ENCODE measurements at places on chromosomes 4 and X.
A peak's percentile ranks its signal among the peaks of the same experiment; 100 is the strongest.

GRCh38 chr4:48261281-48261680, 8.4 kb downstream of the TEC start:
- peak; percentile 55 for DNase-seq

GRCh38 chr4:56260320-56260719, 127.0 kb downstream of the AASDH start:
- no peak for DNase-seq

GRCh38 chr4:54228546-54228945, 547 bp upstream of the PDGFRA start:
- no peak for DNase-seq

DNA sequence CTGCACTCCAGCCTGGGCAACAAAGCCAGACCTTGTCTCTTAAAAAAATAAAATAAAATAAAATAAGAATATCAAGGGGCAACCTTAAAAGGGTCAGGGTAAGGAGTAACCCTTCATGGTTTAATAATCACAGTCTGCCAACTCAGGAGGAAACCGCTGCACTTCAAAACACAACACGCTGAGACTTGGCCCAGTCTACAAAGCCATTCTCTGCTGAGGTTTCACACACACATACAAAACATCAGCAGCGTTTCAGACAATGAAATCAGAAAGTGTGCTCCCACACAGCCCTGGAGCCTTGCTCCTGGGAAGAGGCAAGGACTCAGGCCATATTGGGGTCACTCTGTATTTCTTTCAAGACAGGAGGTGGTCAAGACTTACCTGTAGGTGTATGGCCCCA, 18.3 kb downstream of the SCARB2 start:
- DNase-seq: no peak

- peak; percentile 17 for DNase-seq
Measured at GRCh38 chrX:72029483-72030411, 102.0 kb downstream of the RTL5 start.

DNA sequence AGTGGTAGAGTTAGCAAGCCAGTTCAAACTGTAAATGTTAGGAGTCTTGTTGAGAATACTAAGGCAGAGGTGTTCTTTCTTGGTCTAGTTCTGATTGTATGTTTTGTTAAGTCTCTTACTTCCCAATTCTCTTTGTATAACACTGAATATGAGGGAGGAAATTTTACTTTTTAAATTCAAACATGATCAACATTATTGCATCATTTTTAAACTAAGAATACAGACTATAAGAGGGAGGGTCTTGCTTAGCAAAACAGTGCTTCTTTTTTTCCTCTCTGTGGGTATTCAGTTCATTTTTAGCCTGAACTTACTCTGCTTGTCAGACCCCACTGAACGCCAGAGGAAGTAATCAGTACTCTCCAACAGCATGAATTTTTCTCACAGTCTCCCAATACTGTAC, 198.0 kb downstream of the GABRG1 start:
- no peak for DNase-seq

DNA sequence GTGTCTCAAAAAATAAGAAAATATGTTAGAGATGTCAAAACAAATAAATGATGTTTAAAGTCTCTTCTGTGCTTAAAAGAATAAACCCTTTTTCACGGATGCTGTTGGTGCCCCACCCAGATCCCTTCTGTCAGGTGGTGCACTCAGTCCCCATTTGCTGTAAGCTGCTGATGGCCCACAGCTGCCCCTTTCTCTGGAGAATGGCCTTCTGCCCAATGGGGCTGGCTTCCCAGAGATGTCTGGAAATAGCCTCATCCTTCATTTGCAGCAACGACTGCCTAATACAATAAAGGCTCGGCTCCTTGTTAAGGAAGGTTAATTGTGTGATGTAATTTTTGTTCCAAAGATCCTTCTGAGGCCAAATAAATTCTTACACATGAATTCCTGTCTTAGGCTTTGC, 31.8 kb downstream of the ETNPPL start:
- DNase-seq: no peak

- no peak for DNase-seq
Measured at GRCh38 chrX:37608156-37608555, 36.7 kb downstream of the LANCL3 start.

DNA sequence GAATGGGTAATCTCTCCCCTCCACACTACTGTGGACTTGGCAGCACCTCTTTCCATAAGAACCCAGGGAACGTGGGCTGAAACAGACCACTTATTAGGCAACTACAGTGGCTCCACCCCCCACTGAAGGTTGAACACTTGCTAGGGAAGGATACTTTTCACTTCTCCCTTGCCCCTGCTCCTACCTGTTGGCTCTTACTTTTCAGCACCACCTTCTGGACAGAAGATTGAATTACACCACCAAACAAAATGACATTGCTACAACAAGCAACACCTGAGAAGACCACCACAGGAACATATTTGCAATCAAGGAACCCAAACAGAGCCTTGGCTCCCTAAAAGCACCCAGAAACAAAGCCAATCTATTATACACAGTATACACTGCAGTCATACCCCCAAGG, 132.1 kb upstream of the CXCL13 start:
- no peak for DNase-seq

DNA sequence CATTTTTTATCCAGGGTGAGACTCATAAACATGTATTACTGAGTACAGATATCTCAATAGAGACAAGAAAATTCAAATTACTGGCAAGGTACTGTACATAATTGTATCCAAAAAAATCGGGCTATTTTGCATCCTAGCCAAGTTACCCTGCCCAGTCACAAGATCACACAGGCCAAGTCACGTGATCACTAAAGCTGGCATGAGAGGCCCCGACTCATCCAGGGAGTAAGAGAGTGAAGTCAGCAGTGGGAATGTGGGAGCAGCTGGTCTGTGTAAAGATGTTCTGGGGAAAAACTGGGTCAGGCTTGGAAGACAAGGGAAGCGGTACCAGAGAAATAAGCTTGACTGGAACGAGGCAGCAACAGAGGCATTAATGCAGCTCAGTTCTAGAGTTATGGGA, 119.3 kb upstream of the STS start:
- DNase-seq: peak; percentile 1

DNA sequence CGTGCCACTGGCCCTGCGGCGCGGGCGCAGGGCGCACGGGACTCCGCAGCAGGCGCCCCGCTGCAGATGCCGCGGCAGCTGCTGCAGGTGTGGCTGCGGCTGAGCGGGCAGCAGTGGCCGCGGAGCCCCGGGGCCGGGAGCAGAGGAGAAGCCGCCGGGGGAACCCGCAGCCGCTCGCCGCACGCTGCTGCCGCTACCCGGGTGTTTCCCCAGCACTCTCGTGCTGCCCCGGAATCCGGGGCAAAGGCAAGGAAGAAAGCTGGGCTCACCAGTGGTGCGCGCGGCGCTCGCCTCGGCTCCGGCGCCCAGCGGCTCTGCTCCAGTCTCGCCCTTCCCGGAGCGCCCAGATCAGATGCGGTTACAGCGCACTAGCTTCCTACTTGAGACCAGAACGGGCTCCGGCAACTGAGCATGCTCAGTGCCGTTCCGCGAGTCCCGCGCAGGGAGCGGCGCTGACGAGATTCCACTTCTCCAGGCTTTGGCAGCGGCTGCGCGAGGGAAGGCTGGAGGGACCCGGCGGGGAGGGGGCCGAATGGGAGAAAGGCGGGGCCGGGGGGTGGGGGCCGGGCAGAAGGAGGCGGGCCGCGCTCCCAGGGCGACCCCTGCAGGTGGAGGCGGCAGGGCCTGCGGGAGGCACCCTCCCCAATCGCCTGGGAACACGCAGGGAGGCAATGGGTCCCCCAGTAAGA, at the start of gene APBB2:
TSS of gene APBB2 (minus strand) at position 407 of the 689 bp plus-strand sequence. CDS start 181,288 bp downstream, outside the sequence.
- peak; percentile 97 for DNase-seq

DNA sequence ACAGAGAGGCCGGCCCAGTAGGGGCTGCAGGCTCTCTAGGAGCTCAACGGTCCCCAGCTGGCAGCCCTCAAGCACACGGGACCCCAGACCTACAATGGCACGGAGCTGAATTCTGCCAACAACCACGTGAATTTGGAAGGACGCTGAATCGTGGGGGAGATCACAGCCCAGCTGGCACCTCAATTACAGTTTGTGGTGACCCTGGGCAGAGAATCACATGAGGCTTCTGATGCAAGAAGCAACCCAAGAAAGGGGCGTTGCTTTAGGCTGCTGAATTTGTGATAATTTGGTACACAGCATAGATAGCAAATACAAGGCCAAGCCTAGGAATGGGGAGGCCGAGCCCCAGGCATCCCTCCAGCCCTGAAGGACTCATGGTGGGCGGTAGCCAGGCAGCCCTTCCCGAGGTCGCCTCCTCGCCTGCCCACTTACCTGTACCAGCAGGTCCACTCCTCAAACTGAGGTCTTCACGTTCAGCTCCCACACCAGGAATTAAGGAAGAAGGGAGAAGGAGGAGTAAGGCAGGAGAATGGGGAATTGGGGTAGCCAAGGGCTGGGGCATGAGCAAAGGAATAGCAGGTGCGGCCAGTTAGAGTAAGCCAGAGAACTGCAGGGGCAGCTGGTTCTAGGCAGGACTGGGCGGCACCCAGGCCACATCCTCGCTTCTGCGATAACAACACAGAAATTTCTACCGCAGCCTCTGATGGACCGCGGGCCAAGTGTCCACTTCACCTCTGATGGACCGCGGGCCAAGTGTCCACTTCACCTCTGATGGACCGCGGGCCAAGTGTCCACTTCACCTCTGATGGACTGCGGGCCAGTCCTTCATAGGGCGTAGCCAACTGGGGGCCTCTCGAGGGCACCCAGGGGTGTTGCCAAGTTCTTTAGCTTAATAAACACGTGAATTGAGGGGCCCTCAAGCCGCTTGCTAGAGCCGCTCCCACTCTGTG, 23.4 kb upstream of the HTRA3 start:
- no peak for DNase-seq

GRCh38 chrX:38890326-38890725, 89.1 kb downstream of the MID1IP1 start:
- DNase-seq: no peak

DNA sequence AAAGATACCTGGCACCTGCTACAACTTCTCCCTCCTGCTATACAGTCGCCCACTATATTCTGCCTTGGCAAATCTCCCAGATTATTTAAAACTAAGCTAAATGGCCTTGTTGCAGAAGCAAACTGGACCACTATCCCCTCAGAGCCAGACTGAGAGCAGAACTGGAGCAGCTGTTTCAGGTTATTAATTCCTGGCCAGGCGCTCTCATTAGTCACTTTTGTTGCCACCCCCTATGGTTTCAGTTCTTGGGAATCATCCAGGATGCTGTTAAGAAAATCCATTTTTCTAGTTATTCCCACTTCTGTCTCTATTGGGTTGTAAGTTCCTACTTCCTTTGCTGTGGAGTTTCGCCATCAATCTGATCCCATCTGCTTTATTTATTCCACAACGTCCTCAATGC, 30.1 kb downstream of the ADGRA3 start:
- DNase-seq: peak; percentile 79

GRCh38 chr4:126215759-126216158, 901.0 kb downstream of the FAT4 start:
- DNase-seq: no peak

GRCh38 chrX:65900850-65901844, 138.7 kb downstream of the VSIG4 start:
- DNase-seq: no peak

DNA sequence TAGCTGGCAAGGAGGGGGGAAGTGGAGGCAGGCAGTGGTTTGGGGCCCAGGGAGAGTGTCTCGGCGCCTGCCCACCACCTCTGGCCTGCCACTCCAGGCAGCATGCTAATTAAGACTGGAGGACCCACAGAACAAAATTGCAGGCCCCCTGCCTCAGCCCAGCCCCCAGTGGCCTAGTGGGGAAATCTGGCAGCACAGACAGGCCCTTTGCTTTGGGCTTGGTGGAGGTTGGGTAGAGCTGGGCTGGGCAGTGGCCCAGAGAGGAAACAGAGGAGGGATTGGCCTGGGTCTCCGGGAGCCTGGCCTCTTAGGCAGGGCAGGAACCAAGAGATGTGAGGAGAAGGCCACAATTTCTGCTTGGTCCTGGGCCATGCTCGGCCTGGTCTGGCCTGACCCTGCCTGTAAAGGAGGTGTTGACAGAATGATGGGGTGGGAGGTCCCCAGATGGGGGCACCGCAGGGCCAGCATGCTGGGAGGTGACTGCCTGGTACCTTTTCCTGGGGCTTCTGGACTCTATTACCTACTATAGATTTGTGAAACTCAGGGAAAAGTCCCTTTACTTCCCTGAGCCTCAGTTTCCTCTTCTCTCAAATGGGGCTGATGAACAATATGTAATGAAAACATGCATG, 92.4 kb upstream of the PJA1 start:
- no peak for DNase-seq

DNA sequence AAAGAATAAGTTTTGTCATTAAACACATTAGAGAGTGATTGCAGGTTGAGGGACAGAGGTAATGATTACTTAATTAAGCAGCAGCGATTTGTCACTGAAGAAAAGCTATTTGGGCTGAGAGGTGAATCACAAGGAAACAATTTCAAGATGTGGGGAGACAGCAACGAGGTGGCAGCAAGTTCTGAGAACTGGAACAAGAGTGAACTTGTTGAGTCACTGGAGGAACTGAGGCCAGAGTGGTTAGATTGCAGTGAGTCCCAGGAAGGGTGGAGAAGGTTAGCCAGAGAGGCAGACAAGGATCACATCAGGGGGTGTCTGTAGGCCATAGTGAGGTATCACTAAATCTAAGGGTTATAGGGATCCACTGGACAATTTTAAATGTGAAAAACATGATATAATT, 57.9 kb upstream of the TMPRSS11A start:
- DNase-seq: no peak

DNA sequence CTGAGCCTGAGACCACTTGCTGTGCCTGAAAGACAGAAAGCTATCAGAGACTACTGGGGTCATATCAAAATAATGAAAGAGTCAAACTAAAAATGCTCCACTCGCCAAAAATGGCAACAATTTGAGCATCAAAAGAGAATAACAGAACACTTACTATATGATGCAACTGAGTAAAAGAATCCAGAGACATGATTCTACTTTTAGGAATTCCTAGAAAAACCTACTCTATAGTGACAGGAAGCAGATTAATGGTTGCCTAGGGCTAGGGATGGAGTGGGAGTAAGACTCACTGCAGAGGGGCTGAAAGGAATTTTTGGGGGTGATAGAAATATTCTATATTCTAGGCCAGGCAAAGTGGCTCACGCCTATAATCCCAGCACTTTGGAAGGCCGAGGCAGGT, 29.4 kb upstream of the SLAIN2 start:
- no peak for DNase-seq

GRCh38 chr4:183022617-183023016, 76.4 kb upstream of the WWC2 start:
- no peak for DNase-seq

DNA sequence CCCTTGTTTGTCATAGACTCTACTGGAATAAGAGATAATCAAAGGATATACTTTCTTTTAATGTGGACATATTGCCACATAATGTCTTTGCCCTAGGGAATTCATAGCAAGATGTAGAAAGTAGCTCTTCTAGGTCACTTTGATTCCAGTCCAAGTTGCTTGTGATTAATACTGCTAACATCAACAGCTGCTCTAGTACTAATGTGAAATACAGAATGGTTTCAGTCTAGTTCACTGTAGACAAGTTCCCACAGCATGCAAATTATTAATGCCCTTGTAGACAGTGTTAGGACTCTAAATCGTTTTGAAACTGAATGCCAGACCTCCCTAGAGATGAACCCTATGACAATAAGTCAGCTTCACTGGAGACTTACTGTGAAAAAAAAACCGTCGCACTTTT, 494.6 kb upstream of the ATOH1 start:
- peak; percentile 77 for DNase-seq

- no peak for DNase-seq
Measured at GRCh38 chr4:123553279-123553678, 156.7 kb downstream of the SPRY1 start.
